ENCODE measurements at places on chromosomes 3 and 15.

GRCh38 chr3:122691195-122691594, 10.6 kb downstream of the PARP14 start:
- DNase-seq = no peak

DNA sequence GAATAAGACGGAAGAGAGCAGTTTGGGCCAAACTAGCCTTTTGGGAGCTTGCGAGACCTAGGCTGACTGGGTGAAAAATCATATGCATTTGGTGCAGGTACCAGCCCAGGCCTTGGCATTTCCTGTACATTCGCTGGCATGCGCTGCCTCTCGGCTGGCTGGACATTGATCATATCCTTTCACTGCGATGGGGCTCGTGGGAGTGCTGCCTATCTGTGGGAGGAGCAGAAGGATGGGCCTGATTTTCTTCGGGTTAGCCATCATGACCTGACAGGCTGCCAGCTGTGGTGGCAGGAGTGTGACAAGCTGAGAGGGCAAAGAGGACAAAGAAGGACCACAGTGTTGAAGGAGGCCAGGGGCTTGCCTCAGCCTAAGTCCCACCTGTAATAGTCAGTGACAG, 14.3 kb downstream of the CGNL1 start:
- DNase-seq = no peak

- no peak for DNase-seq
Measured at GRCh38 chr3:191915712-191916111, 454.7 kb downstream of the PYDC2 start.

GRCh38 chr15:90436952-90437351, 48.9 kb downstream of the IQGAP1 start:
- DNase-seq = no peak

All from GM13976 (cell line).